Stimulated activated naive CD8-positive, alpha-beta T cell treated with anti-CD3 and anti-CD28 coated beads, Interleukin-15, amount 100 ng/mL, for 72 hours (primary cell): ENCODE measurements at places on chromosomes 6 and 20.

GRCh38 chr6:39901116-39901655, 33.1 kb downstream of the MOCS1 start:
- no peak for DNase-seq

GRCh38 chr20:58500256-58500655, 14.9 kb downstream of the APCDD1L start:
- no peak for DNase-seq

- DNase-seq: no peak
Observed at GRCh38 chr6:113397236-113397635, 459.9 kb upstream of the MARCKS start.

DNA sequence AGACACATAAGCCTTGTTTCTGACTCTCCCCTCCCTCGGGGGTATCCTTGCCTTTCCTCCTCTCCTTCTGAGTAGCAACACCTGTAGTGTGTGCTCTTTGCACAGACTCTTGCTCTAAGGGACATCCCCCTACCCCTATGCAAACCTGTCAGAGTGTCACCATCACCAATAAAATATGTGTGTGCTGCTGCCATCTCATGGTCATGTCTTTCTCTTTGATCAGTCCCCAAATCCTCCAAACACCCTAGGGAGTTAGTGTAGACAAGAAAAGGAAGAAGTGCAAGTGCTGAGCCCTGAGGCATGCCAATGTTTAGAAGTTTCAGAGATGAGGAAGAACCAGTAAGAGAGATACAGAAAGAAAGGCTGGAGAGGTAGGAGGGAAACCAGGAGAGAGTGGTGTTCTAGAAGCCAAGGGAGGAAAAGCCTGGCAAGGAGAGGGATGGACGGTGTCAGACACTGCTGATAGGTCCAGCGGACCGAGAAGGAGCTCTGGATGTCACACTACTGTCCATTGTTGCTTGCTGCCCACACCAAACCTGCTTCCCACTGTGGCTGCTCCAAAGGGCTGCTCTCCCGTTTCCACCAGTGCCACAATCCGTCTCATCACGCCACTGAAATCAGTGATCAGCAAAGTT, 16.4 kb downstream of the TRMT6 start:
- DNase-seq: no peak

- DNase-seq: no peak
Observed at GRCh38 chr6:75147512-75147911, 58.3 kb downstream of the COL12A1 start.

- no peak for DNase-seq
Observed at GRCh38 chr20:47319517-47320252, 36.8 kb downstream of the ZMYND8 start.

GRCh38 chr6:33075208-33075567, 602 bp upstream of the HLA-DPB1 start:
- DNase-seq: no peak

DNA sequence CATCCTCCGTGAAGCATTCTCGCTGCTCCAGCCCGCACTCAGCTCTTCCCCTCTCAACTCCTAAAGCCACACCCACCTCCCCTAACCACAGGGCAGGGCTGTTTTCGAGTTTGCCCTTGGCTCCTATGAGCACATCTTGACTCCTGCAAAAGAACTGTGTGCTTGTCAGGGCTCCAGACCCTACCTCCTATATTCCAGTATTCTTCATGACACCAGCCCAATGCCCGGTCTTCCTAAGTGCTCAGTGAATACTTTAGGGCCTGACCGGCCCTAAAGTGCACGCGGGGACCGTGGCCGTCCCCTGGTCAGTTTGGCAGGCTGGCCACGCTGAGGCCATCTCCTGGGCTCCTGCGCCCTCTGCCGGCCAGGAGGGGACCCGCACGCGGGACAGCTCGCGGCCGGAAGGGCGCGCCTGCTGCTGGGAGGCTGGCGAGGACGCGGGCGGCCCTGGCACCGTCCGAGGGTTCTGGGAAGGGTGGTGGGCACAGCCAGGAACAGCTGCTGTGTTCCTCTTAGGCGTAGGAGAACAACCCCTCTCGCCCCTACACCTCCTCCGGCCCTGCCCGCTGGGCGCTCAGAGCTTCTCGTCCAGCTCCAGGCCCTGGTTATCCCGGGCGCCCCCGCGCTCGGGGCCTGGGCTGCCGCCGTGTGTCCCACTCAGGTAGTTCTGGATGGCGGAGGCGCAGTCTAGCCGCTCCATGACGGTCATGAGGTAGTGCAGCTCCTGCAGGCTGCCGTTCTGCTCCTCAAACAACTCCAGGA, 11.0 kb downstream of the UNC5CL start:
- DNase-seq: peak; percentile 84

DNA sequence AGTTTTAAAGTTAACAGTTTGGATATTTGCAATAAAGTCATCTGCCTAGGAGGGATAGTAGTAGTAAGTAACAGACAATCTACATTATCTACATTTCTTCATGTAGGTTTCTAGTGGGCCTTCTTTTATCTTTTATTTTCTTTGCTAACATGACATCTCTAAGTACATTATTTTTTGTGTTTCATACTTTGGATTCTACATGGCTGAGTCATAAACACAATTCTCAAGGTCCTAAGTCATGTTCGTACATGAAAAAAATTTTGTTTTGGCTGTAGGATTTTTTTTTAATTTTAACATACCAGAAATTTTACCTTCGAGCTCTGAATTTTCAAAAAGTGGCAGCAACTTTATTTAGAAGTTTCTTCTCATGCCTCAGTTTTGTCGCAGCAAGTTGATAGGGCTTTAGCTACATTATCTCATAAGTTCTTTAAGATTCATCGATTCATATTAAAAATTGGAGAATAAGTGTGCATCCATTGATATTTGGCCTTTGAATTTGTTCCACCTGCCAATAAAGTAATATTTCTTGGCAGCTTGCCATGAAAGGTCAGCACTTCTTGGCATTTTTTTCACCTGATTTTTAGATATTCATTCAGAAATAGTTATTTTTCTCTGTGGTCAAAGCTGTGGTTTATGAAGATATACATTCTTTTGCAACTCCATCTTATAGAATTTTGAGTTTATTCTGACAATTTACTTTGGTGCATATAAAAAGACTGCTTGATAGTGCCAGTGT, 146.2 kb downstream of the GRIK2 start:
- DNase-seq: no peak

- DNase-seq: no peak
Observed at GRCh38 chr6:13248584-13248985, 79.8 kb downstream of the TBC1D7 start.
